ENCODE measurements at places on chromosomes 1 and 21.

DNA sequence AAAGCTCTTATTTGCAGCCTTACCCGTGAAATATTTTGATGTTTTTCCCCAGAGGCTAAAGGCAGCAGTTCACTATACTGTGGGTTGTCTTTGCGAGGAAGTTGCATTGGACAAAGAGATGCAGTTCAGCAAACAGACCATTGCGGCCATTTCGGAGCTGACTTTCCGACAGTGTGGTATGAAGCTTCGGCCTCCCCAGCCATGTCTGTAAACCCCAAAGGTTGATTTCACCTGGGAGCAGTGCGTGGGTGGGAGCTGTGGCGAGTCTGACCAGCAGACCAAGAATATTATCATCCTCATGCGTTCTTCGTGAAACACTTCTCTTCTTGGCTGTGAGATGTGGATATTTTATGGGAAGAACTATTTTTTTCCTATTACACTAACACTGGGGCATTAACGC, 3.6 kb downstream of the CENPS start:
- DNase-seq = no peak

GRCh38 chr1:213994888-213995287, 7.1 kb downstream of the PROX1 start:
- no peak for DNase-seq

DNA sequence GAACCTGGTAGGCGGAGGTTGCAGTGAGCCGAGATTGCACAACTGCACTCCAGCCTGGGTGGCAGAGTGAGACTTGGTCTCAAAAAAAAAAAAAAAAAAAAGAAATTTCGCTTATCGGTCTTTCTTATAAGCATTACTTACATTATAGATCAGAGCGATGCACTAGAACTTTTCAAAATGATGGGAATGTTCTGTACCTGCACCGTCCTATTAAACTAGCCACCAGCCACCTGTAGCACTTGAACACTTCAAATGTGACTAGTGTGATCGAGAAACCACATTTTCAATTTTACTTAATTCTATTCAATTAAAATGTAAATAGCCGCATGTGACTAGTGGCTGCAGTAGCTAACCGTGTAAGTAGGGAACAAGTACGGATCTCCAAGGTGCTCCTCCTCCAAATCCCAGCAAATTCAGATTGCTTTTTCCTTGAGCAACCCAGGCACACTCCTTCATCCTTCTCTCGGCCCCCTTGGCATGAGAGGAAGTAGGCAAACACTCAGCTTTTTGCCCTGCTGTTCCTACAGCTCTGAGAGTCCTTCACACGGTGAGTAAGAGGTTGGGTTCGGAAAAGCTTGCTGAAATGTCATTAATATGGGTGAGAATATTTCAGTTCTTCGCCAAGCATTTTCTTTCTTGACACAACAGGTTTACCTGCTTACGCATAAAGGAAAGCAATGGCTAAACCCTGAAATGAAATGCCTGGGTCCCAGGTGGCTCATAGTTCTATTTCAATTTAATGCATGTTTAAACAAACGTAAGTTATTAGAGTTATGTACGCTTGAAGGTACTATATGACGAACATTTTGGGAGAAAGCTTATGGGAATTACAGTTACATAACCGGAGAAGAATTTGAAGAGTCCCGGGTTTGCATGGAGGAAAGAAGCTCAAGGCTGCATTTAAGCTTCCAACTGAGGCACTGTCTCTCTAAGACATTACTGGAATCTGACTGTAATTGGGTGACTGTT, 69.5 kb upstream of the HUNK start:
- no peak for DNase-seq

DNA sequence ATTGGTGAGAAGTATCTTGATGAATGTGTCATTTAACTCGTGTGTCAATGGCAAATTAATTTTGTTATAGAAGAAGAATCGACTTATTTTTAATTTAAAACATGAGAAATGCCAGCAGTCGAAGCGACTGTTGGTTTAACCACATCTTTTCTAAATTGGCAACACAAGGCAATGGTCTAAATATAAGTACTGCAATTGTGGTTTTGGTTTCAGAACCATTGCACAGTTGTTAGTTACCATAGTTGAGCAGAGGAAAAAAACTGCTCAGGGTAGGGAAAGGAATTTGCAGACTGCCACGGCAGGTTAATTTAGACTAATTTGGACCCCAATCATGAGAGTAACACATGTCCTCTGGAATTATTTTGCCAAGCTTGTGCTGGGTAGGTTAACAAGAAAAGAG, 185.6 kb upstream of the RUNX1 start:
- DNase-seq = no peak

- DNase-seq = no peak
Measured at GRCh38 chr1:52976183-52977035, 49.3 kb downstream of the SCP2 start.
